Substantia nigra (tissue), 51 donors: ENCODE measurements at places on chromosomes 11 and 22.

- DNase-seq: no peak
Observed at GRCh38 chr22:35839841-35840301, 122.2 kb downstream of the APOL5 start.

DNA sequence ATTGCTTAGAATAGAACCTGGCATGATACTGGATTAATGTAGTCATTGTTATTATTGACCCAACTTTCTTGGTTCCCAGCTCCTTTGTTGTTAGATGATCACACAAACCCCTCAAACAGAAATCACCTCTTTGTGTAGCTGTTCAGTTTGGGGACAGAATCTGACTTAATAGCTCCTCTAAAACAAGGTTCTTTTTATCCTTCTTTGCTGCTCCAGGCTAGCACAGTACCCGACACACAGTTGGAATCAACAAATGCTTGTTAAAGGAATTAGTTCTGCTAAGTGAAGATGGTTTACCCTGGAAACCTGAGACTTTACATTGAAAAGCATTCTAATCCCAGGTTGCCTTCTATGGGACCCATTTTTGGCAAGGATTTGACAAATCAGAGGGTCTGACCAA is 43.9 kb downstream of the GAB2 start:
- no peak for DNase-seq

DNA sequence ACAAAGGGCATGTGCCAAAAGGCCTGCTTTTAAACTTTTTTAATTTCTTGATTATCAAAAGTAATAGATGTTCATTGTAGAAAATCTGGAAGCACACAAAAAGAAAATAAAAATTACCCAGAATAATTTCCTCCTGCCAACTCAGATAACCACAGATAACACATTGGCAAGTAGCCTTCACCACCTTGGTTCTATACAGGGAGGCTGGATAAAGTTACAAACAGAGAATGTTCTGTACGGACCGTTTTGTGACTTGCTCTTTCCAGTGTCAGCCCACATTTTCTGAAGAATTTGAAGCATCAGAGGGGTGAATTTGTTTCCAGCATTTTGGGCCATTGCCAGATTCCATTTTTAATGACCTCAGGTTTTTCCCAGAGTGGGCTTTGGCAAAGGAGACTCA is 23.5 kb downstream of the TUG1 start:
- no peak for DNase-seq

DNA sequence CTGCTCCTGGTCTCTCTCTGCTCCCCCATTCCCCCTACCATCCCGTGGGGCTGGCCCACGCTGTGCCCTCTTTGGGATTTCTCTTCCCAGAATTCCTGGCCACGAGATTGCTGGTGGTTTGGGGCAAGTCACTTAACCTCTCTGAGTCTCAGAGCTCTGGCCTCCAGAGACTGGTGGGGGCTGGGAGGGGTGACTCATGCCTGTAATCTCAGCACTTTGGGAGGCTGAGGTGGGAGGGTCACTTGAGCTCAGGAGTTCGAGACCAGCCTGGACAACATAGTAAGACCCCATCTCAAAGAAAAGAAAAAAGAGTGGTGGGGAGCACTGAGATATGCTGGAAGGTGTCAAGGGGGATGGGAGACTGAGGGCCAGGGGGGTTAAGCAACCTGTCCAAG is 18.3 kb downstream of the OTUB1 start:
- no peak for DNase-seq

- DNase-seq: no peak
Observed at GRCh38 chr11:76282172-76282571, 75.9 kb upstream of the WNT11 start.
